ENCODE measurements at places on chromosomes 16 and 17.

DNA sequence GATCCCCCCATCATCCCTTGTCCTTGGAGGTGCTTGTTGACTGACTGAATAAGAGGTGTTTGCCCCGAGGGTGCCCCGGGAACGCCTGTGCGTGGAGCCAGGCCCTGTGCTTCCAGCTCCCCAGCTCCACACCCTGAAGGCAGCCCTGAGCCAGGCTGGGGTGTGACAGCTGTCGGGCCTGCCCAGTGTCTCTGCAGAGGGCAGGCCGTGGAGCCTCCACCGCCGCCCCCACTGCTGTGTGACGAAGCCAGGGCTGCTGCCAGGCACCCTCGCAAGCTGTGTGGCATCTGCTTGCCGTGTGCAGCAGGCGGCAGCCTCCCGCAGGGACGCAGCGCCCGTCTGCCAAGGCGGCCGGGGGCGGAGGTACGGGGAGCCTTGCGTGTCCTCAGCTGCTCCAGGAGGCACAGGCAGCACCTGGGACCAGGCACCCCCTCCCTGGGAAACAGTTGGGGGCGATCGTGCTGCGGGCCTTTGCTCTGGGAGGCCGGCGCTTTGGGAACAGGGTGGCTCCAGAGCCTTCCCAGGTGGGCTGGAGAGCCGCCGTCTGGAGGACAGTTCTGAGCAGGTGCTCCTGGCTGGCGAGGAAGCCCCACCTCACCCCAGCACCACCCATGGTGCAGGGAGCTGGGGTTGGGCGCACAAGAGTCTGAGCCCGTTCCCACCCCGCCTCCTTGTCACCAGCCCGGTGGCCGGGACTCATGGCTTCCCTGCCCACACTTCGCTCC is 26.6 kb downstream of the GSE1 start:
- no peak for DNase-seq

- no peak for DNase-seq
Measured at GRCh38 chr17:8835631-8836364, 31.7 kb downstream of the PIK3R6 start.

GRCh38 chr16:10182222-10183053 is at the start of gene GRIN2A:
Gene GRIN2A (minus strand): TSS chr16:10182428. CDS start chr16:10180411, 2,017 bp downstream.
- DNase-seq: no peak

DNA sequence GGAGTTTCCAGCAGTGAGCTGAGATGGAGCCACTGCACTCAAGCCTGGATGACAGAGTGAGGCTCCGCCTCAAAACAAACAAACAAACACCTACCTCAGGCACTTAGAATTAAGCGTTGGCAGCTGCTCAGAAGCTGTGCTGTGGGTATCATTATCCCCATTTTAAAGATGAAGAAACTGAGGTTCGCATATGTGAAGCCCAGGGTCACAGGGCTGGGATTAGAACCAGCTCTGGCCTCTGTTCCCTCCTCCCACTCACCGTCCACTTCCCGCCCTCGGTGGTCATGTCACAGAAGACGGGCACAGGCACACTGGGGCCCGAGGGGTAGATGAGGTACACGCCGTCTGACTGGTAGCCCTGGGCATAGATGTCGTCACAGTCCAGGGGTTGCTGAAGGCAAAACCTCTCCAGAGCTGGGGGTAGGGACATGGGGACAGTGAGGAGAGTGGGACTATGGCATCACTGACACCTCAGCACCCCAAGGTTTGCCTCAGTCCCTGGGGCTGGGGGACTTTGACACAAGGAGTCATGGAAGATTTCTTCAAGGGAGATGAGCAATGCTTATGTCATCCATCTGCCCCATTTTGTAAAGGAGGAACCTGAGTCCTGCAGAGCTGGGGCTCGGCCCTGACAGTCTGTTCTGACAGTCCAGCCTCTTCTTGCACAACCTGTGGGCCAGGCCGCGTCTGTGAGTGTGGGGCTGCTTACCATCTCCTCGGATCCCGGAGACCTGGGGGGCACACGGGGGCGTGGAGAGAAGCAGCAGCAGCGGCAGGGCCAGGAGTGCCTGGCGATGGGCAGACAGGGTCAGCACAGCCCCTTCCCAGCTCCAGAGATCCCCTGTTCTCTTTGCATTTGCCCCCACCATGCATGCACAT is 700 bp downstream of the MFAP4 start:
- DNase-seq: peak; percentile 91

DNA sequence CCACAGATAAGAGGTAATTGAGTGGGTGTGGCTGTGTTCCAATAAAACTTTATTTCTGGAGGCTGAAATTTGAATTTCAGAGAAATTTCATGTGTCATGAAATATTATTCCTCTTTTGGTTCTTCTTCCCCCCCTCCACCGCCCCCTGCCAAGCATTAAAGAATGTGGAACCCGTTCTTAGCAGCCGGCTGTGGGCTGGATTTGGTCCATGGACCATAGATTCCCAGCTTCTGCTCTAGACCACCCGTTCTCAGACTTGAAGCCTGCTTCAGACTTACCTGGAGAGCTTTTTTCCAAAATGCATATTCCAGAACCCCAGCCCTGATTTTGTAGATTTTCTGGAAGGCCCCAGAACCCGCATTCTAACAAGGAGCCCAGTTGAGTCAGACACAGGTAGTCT is 15.1 kb upstream of the LASP1NB start:
- DNase-seq: no peak

DNA sequence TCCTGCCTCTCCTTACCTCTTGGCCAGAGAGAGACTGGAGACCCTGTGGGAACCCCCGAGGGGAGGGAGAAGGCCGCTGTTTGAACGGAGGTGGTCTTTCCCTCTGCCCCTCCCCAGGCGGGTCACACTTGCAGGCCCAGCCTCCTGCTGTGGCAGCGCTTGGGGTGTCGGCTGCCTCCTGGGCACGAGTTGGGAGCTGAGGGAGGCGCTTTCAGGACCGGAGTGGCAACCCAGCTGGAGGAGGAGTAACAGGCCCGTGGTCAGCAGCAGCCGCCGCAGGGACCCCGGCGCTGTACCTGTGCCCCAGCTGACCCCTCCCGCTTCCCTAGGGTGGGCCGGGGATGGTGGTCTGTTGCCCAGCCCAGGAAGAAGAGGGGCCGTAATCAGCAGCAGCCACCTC is 278.3 kb downstream of the SEC14L1 start:
- DNase-seq: no peak

- no peak for DNase-seq
Measured at GRCh38 chr17:9105068-9105868, 84.0 kb downstream of the NTN1 start.

GRCh38 chr16:59470556-59470955 is 736.4 kb upstream of the GOT2 start:
- DNase-seq: no peak

DNA sequence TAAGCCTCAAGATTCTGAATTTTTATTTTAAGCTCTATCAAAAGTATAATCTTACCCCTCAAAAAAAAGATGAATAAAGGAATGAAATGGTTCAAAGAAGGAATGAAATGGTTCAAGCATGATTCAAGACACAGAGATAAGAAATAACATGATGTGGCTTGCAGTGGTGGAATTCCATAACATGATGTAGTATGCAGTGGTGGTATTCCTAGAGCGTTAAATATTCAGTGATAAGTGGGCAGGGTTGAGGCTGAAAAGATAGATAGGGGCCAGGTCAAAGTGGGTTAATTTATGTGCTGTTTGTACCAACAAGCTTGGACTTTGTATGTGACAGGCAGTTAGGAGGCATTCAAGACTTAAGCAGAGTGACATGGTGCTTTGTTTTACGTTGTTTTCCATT is 29.6 kb downstream of the TNRC6A start:
- no peak for DNase-seq

- no peak for DNase-seq
Measured at GRCh38 chr16:15690296-15690695, 40.3 kb downstream of the NDE1 start.

GRCh38 chr17:69948406-69948805 is 126.6 kb upstream of the KCNJ16 start:
- no peak for DNase-seq

DNA sequence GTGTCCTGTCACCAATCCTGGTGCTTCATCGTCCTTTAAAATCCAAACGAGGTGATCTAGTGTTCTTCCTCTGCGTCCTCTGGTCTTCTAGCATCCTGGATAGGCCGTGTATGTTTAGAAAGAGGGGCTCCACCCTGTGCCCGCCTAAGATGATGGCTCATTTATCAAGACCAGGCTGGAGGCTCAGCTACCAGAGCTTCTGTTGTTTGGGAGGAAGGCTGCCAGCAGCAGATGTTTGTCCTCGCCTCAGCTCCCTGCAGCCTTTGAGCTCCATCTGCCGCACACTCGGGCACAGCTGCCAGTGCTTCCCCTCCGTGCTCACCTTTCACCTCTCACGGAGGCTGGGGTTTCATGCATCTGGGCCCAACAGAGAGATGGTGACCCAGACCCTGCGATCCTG is 954.7 kb upstream of the RBFOX1 start:
- DNase-seq: no peak

GRCh38 chr16:85291302-85292148 is 179.3 kb upstream of the CIBAR2 start:
- DNase-seq: no peak

GRCh38 chr17:62085511-62086408 is 20.7 kb upstream of the MED13 start:
- DNase-seq: no peak

DNA sequence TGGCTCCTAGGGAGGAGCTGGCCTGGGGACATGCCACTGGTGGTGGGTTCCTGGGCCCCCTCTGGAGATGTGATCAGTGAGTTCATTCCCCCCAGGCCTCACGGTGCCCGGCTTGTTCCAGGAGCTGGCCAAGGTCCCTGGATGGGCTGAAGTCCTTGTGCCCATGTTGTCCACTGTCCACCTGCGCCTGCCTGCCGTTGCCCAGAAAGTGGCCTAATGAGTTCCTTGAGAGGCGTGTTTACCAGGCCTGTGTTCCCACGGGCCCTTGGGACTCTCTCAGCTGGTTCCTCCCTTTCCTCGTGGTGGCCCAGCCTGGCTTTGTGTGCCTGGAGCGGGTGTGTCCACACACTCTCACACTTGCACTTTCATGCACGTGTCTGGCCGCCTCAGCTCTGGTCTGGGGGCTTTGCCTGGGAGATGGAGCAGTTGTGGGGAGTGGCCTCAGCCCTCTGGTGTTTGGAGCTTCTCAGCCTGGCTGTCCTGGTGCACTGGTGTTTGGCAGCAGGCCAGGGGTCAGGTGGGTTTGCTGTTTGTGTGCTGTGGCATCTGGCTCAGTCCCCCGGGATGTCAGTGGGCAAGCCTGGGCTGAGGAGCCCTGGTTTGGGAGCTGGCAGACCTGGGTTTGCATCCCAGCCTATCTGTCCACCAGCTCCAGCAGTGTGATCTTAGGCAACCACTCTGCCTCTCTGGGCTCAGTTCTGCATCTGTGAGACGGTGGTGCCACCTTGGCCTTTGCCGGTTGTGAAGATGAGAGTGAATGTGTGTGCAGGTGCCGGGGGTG is 18.0 kb downstream of the ADCY7 start:
- DNase-seq: no peak

DNA sequence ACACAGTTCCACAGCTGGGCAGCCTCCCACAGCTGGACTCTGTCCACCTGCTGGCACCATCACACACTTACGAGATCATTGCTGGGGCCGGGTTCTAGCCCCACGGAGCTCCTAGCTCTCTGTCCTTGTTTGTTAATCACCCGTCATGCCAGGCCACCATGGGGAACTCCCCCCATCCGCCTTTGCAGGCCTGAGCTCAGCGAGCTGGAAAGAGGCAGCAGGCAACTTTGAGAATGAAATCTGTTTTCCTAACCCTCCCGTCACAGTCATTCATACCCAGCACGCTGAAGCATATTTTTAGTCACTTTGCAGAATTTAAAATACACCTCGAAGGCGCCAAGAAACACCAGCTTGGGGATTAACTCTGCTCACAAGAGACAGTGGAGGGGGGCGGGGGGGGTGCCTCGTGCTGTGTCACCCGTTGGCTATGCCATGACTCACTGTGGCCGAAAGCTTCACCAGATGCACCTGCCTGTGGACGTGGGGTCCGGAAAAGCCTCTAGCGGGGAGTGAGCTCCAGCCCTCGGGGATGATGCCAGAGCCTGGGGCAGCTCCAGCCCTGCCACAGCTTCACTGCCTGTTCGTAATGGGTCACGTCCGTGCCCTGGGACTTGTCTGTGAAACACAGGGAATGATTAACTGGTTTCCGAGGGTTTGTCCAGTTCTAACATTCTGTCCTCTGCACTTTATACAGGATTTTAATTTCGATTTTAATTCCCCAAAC is 1.4 kb upstream of the SPNS2 start:
- DNase-seq: no peak

DNA sequence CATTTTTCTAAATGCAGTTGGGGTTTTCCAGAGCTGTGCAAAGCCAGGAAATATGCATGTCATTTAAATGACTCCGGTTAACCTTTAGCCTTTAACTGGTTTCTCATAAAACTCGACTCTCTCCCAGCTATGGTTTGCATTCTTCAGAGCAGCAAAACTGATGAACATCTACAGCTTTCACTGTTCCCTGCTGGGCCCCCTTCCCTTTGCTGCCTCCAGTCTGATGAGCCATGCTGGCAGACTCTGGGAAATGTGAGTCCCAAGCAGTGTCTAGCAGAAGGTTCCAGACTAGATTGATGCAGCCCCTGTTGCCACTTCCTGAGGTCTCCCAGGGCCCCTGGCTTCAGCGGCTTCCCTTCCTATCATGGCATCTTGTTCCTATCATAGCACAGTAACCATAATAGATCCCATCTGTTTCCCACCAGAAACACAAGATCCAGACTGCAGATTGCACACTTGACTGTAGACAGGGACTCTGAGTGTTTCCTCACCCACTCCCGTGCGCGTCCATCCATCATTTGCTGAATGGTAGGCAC is 135.4 kb downstream of the CLEC16A start:
- no peak for DNase-seq

DNA sequence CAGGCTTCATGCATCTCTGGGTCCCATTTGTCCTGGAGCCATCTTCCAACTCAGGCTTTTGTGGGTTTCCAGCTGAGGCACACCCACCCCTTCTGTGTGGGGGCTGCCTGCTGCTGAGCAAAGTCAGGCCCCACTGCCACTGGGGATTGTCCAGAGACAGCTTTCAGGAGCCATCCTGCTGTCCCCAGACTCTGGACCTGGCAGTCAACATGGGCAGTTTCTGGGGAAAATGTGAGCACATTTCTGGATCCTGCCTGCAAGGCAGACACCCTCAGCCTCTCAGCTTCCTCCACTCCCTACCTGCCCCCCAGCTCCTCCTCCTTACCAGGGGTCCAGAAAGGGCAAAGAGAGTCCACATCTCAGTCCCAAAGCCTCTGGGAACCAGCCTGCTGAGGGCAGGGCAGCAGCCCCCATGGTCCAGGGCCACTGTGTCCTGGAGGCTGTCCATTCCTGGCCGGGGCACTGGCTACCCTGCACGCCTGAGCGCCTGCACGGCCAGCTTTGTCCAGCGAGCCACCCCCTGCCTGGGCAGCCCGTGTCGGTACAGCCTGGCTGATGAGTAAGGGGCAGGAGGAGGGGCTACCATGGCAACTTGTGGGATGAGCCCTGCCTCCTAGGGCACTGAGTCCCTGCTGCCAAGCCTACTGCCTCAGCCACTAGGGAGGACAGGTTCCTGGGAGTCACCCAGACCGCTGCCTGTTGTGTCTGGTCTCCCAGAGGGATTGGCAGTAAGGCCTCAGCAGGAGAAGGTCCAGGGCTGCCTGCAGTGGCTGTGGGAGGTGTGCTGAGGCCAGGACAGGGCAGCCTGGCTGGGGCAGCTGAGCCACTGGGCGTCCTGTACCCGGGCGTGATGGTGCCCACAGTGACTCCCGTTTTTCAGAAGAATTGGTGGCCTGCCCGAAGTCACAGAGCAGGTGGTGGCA is at the start of gene SLC47A2:
TSS of gene SLC47A2 (minus strand) at position 477 of the 923 bp plus-strand sequence. CDS start at position 448, 29 bp downstream.
- DNase-seq: no peak

- no peak for DNase-seq
Measured at GRCh38 chr17:20174588-20175265, 165.6 kb downstream of the SPECC1 start.

Data from SIG-M5 (cell line).